ENCODE measurements at places on chromosomes 7 and 10.

DNA sequence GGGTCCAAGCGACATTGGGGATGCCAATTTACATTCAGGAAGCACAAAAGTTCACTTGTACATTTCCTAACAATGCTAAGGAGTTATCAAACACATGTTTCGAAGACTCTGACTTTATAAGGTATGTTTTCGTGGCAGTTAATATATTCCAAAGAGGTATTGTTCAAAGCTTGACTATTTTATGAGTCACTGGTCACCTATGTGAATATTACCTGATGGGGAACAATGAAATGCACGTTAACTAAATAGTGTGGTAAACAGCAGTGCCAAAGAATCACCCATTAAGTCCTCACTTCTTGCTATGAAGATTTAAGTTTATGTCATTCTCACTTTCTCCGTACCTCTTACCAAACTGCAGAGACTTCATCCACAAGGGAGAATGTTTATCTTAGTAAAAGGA, 550.2 kb downstream of the SORCS1 start:
- no peak for DNase-seq

GRCh38 chr7:98837630-98837972, 32.2 kb downstream of the TMEM130 start:
- no peak for DNase-seq

GRCh38 chr10:133326745-133327650, 9.7 kb downstream of the CALY start:
- DNase-seq = no peak

DNA sequence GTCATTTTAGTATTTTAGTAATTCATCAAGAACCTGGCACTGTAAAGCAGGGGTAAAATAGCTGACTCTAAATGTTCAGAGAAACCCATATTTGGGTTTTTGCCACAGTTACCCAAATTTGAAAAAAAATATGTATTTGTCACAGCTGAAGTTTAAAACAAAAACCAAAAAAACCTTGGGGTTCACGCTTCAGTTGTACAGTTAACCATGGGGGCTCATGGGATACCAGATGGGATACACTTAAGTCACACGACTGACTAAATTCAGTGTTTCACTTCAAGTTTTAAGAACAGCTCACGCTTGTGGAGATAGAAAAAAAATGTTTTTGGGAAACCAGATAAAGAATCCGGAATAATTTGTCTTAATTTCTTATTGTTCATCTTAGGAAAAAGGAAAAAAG, 2.1 kb downstream of the ARL3 start:
- no peak for DNase-seq

- DNase-seq = no peak
Measured at GRCh38 chr10:62805231-62806099, 945 bp downstream of the ADO start.

- no peak for DNase-seq
Measured at GRCh38 chr10:73914036-73914435, 3.1 kb downstream of the PLAU start.

DNA sequence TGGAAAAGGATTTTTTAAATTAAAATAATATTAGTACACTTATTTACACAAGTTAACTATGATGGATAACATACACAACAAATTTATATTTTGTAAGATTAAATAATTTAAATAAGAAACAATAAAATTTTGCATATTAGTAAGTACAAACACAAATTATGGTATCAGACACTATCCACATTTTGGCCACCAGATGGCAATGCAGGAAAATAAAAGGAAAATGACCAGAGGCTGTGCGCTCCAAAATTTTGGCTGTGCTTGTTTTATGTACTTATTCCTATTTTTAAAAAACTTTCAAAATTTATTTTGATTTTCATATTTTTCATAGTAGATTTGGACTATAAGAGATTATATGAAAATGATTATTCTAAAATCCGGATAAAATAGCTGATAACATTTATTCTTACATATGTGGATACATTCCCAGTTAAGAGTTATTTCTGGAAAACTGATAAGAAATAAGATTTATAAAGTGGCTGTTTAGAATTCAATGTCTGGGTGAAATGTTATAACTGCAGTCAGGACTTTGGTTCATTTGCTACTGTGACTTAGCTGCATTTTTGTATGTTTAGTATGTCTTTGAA, 274.7 kb upstream of the HGF start:
- DNase-seq = peak; percentile 29

GRCh38 chr7:135924302-135924701, 52.9 kb downstream of the MTPN start:
- no peak for DNase-seq

All from right renal cortex interstitium (tissue), 3 donors.